ENCODE measurements at places on chromosomes 5 and 9. TPM values are rescaled to one million over a fixed set of nuclear protein-coding genes. Genes with fewer than 3 reads are reported as not detected.

HRCT1 gene
- 1.0 TPM for total RNA-seq

RPS23 gene
- total RNA-seq, result 2,236 TPM

GHR gene
- 7.9 TPM for total RNA-seq

GRCh38 chr5:96340357-96340756, 92.7 kb downstream of the PCSK1 start:
- peaks cover 7% of the 10 kb centered on the region for H3K27me3 ChIP-seq
- H3K27ac ChIP-seq, result no peak overlapping the region
- peaks cover 8% of the 10 kb centered on the region for H3K4me1 ChIP-seq
- no peak for DNase-seq

- no peaks in the 10 kb centered on the region for H3K27me3 ChIP-seq
- no peaks in the 10 kb centered on the region for H3K36me3 ChIP-seq
- no peak for DNase-seq
- peaks cover 24% of the 10 kb centered on the region for H3K4me1 ChIP-seq
- peak overlapping the region; percentile 87 for H3K27ac ChIP-seq
Observed at GRCh38 chr5:149581931-149582768, 852 bp downstream of the ARHGEF37 start.
